ENCODE measurements at places on chromosomes 4 and X. TPM values are rescaled to one million over a fixed set of nuclear protein-coding genes. Genes with fewer than 3 reads are reported as not detected.

PAGE1 gene
- total RNA-seq: not detected

BTK gene
- not detected for total RNA-seq

SCLT1 gene
- 9.6 TPM for total RNA-seq

GUCY1B1 gene
- total RNA-seq: 5.5 TPM

HSFX4 gene
- total RNA-seq: not detected

IL21 gene
- total RNA-seq: not detected

DUSP9 gene
- not detected for total RNA-seq

Measured in aortic smooth muscle cell (primary cell).